Activated T-cell treated with anti-CD3 and anti-CD28 coated beads, Interleukin-2, amount 50 U/mL, for 72 hours (primary cell): ENCODE measurements at places on chromosomes 4 and X. TPM values are rescaled to one million over a fixed set of nuclear protein-coding genes. Genes with fewer than 3 reads are reported as not detected.
A peak's percentile ranks its signal among the peaks of the same experiment; 100 is the strongest.

DNA sequence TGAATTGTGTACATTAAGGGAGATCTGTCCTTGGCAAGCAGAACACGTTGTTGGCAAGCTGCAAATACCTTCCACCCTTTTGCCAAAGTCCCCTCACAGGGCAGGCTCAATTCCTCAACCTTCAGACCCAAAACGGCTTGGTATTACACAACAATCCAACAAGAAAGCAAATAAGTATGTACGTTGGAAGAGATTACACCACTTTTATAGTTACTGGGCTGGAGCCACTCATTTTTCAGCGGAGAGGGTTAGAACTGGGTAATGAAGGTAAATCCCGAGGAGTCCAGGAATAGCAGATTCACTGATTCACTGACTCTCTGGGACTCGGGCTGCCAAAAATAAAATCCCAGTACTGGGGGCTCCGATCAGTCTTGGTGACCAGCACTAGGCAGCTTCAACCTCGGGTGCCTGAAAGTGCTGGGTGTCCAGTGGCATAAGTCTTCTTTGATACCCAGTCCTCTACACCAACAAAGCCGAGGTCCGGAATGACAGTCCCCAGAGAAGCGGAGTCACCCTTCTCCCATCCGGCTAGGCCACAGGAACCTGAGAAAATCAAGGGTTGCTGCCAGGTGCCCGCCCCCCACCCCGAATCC is 587 bp downstream of the TIMM8A start:
- peak; percentile 5 for DNase-seq
- H3K36me3 ChIP-seq: peaks cover 4% of the 10 kb centered on the region
- H3K4me3 ChIP-seq: peak overlapping the region; percentile 91
- H3K27me3 ChIP-seq: peaks cover 6% of the 10 kb centered on the region
- peaks cover 27% of the 10 kb centered on the region for H3K4me1 ChIP-seq

DNA sequence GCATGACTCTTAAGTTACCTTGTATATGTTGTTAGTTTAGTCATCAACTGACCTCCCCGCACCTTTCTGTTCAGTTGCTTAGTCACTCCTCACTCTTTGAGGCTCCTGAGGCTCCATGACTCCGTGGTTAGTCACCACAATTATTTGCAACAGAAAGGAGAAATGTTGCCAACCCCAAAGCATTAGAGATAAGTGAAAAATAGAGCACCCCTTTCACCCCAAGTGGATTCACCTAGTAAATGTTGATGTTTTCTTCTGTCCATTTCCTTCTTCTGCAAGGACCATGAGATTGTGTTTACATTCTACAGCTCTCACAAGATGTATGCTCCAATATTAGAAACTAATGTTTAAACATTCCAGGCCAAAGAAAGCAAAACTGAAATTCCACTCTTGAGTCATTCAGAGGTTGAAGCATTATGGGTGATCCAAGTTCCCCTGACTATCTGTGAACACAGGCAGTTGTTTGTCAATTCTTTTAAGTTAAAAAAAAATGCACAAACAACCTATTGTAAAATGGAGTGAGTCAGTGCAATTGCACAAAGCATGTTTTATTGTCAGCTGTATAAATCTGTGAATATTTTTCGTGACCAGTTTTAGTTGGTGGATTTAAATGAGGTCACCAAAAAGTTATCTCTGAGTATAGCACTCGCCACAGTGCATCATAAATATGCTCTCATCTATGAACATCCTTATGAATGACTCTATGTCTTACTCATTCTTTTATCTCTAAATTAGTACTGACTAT is 552.4 kb upstream of the MAGEB2 start:
- no peak overlapping the region for H3K4me3 ChIP-seq
- no peak overlapping the region for H3K27ac ChIP-seq
- no peaks in the 10 kb centered on the region for H3K36me3 ChIP-seq
- H3K27me3 ChIP-seq: peaks cover 6% of the 10 kb centered on the region

- H3K4me3 ChIP-seq: no peak overlapping the region
- H3K36me3 ChIP-seq: no peaks in the 10 kb centered on the region
- peaks cover 15% of the 10 kb centered on the region for H3K4me1 ChIP-seq
- H3K27ac ChIP-seq: no peak overlapping the region
- no peak for DNase-seq
- peaks cover 51% of the 10 kb centered on the region for H3K27me3 ChIP-seq
These were observed 3.3 kb upstream of the GPRASP2 start for GRCh38 chrX:102708900-102709299.

- H3K4me1 ChIP-seq: no peaks in the 10 kb centered on the region
- no peak overlapping the region for H3K27ac ChIP-seq
- H3K36me3 ChIP-seq: peaks cover 3% of the 10 kb centered on the region
- H3K4me3 ChIP-seq: no peak overlapping the region
These were observed 12.8 kb upstream of the CRMP1 start for GRCh38 chr4:5905714-5906113.

DNA sequence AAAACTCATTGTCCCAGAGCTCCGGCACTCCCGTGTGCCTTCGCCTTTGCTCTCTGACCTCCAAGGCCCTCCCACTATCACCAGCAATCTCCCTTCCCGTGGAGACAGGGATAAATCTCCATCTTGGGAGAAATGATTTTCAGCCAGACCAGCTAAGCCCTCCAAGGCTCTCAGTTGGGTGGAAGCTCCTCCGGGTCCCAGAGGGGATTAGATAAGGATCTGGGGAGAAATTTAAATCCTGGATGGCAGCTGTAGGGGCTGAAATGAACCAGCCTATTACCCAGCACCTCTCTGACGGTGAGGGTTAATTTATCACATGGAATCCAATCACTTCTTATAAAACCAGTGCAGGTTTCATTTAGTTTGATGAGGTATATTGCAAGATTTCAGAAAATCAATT is 366.2 kb downstream of the FBXW7 start:
- no peak overlapping the region for H3K4me3 ChIP-seq
- DNase-seq: no peak
- H3K27me3 ChIP-seq: no peaks in the 10 kb centered on the region

- no peak for DNase-seq
- no peak overlapping the region for H3K27ac ChIP-seq
- H3K27me3 ChIP-seq: peaks cover 1% of the 10 kb centered on the region
- H3K4me1 ChIP-seq: no peaks in the 10 kb centered on the region
These were observed 166.2 kb upstream of the FGF13 start for GRCh38 chrX:138877746-138878145.

- H3K27me3 ChIP-seq: no peaks in the 10 kb centered on the region
- DNase-seq: no peak
- no peaks in the 10 kb centered on the region for H3K4me1 ChIP-seq
- H3K36me3 ChIP-seq: no peaks in the 10 kb centered on the region
- no peak overlapping the region for H3K4me3 ChIP-seq
These were observed 307.0 kb downstream of the FSTL5 start for GRCh38 chr4:161856711-161857326.

- peaks cover 3% of the 10 kb centered on the region for H3K36me3 ChIP-seq
- H3K27me3 ChIP-seq: no peaks in the 10 kb centered on the region
- no peak overlapping the region for H3K27ac ChIP-seq
These were observed 45.4 kb downstream of the SMARCAD1 start for GRCh38 chr4:94253036-94253435.

GRCh38 chrX:83510510-83511062 is 2.5 kb downstream of the POU3F4 start:
- DNase-seq: no peak
- peaks cover 85% of the 10 kb centered on the region for H3K27me3 ChIP-seq
- peaks cover 8% of the 10 kb centered on the region for H3K4me1 ChIP-seq
- peaks cover 5% of the 10 kb centered on the region for H3K36me3 ChIP-seq
- no peak overlapping the region for H3K4me3 ChIP-seq

DNA sequence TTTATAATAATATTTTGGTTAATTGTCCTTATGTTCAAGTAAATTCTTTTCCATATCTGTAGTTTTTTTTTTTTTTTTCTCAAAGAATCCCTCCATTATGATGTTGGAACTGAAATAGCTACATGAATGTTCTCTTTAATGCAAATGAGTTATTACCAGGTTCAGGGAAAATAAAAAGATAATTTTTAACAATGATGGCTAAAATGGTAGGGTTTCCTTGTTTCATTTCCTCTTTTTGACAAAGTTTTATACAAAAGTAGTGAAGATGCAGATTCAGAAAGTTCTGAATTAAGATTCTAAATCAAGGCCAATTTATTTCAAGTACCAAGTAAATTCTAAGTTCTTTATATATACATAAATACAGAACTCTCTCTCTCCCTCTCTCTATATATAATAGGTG is 779.0 kb upstream of the INTU start:
- no peak overlapping the region for H3K4me3 ChIP-seq
- H3K27ac ChIP-seq: no peak overlapping the region
- no peaks in the 10 kb centered on the region for H3K27me3 ChIP-seq
- no peaks in the 10 kb centered on the region for H3K36me3 ChIP-seq
- H3K4me1 ChIP-seq: no peaks in the 10 kb centered on the region

DNA sequence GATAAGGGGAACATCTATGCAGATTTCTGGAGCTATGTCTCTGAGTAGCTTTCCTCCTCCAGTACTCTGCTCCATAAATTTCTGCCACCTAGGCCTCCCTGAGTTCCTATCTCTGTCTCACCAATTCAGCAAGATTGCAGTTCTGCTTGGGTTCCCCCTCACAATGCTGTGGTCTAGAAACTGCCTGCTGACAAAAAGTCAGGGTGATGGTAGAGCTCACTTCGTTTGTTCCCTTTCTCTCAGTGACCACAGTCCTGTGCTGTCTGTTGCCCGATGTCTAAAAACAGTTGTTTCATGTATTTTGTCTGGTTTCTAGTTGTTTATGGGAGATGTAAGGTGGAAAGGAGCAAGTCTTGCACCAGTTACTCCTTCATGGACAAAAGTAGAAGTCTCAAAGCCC is 41.1 kb downstream of the AMMECR1 start:
- no peak overlapping the region for H3K27ac ChIP-seq
- peaks cover 20% of the 10 kb centered on the region for H3K27me3 ChIP-seq
- DNase-seq: no peak
- H3K4me3 ChIP-seq: no peak overlapping the region

GRCh38 chr4:155789391-155789790 is 30.6 kb downstream of the GUCY1B1 start:
- no peaks in the 10 kb centered on the region for H3K27me3 ChIP-seq
- H3K4me3 ChIP-seq: no peak overlapping the region
- no peak for DNase-seq
- H3K36me3 ChIP-seq: no peaks in the 10 kb centered on the region

- no peak overlapping the region for H3K4me3 ChIP-seq
- no peak overlapping the region for H3K27ac ChIP-seq
- H3K4me1 ChIP-seq: no peaks in the 10 kb centered on the region
- no peaks in the 10 kb centered on the region for H3K36me3 ChIP-seq
- no peak for DNase-seq
- peaks cover 16% of the 10 kb centered on the region for H3K27me3 ChIP-seq
These were observed 56.7 kb downstream of the STOX2 start for GRCh38 chr4:183961795-183962194.

DNA sequence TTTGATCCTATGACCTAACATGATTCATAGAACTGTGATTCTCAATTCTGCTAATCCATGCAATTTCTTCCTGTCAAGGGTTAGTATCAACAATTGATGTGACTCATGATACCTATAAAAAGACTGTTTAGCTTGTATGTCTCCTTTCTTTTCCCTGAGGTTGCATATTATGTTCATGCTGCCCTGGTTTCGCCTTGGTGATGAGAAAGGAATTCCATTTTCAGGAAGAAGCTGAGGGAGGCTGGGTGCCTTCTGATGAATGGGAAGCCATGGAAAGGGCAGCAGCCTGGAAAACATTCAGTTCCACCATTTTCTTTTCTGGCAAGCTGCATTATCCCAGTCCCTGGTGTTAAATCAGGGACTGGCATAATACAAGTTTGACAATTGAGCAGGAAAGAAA is 976.5 kb downstream of the RPA4 start:
- no peak for DNase-seq
- peaks cover 4% of the 10 kb centered on the region for H3K27me3 ChIP-seq
- no peaks in the 10 kb centered on the region for H3K36me3 ChIP-seq
- H3K27ac ChIP-seq: no peak overlapping the region

GRCh38 chr4:38665551-38666411 is 1.8 kb downstream of the KLF3 start:
- no peaks in the 10 kb centered on the region for H3K27me3 ChIP-seq
- peak overlapping the region; percentile 80 for H3K4me3 ChIP-seq
- peaks cover 70% of the 10 kb centered on the region for H3K4me1 ChIP-seq
- H3K36me3 ChIP-seq: no peaks in the 10 kb centered on the region
- DNase-seq: no peak

GRCh38 chr4:89949782-89950387 is 55.2 kb downstream of the MMRN1 start:
- H3K27ac ChIP-seq: no peak overlapping the region
- H3K4me1 ChIP-seq: no peaks in the 10 kb centered on the region
- H3K36me3 ChIP-seq: no peaks in the 10 kb centered on the region

- H3K4me1 ChIP-seq: peaks cover 69% of the 10 kb centered on the region
- H3K27me3 ChIP-seq: no peaks in the 10 kb centered on the region
- H3K4me3 ChIP-seq: no peak overlapping the region
- H3K27ac ChIP-seq: peak overlapping the region; percentile 92
- H3K36me3 ChIP-seq: peaks cover 2% of the 10 kb centered on the region
These were observed 156.0 kb downstream of the SH3KBP1 start for GRCh38 chrX:19731307-19731820.

Gene FREM3
- not detected for total RNA-seq

Gene COL4A6
- not detected for total RNA-seq

Gene UTP14A
- 24.8 TPM for total RNA-seq

Gene PDE6B
- 18.9 TPM for total RNA-seq
